SK-N-SH (cell line): ENCODE measurements at places on chromosomes 1 and 21. TPM values are rescaled to one million over a fixed set of nuclear protein-coding genes. Genes with fewer than 3 reads are reported as not detected.

Gene SYPL2
- polyA plus RNA-seq, result 0.03 and 0.05 TPM in 2 replicates

Gene KRTAP19-3
- polyA plus RNA-seq, result not detected in 2 replicates

Gene IVL
- 0.64 and 0.86 TPM in 2 replicates for polyA plus RNA-seq

Gene ITLN2
- not detected in 2 replicates for polyA plus RNA-seq

Gene H3-3A
- polyA plus RNA-seq, result 315 and 370 TPM in 2 replicates

DNA sequence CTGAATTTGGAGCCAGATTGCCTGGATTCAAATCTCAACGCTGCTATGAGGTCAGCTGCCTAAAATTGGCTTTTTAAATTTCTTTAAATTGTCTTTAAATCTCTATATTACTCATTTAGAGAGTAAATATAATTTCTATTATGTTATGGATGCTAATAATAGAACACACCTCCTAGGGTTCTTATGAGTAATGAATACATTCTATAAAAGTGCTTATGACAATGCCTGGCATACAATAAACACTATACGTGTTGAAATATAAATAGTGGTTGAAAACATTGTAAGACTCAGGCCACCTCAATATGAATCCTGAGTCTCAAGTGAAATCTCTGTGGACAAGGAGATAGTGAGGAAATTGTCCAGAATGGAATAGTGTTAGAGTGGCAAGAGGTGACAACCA, 31.0 kb upstream of the PHGDH start:
- DNase-seq, result no peak

- DNase-seq, result peak; percentile 58
Observed at GRCh38 chr1:222711319-222712252, 705 bp downstream of the AIDA start.

DNA sequence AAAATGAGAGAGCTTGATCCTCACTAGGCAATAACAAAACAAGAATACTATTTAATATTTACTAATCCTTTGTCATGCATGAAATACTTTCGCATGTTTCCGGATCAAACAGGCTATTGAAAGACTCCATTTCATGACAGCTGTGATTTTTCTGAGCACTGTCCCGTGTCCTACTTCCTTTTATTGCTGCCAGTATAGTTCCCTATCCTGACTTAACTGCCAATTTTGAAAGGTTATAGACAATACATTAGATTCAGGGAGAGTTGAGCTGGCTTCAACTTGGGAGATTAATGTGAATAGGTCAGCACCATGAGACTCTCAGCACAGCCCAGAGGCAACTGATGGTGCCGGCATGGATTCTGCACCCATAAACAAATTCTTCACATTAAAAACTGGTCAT, 225.8 kb downstream of the VAV3 start:
- DNase-seq, result no peak

DNA sequence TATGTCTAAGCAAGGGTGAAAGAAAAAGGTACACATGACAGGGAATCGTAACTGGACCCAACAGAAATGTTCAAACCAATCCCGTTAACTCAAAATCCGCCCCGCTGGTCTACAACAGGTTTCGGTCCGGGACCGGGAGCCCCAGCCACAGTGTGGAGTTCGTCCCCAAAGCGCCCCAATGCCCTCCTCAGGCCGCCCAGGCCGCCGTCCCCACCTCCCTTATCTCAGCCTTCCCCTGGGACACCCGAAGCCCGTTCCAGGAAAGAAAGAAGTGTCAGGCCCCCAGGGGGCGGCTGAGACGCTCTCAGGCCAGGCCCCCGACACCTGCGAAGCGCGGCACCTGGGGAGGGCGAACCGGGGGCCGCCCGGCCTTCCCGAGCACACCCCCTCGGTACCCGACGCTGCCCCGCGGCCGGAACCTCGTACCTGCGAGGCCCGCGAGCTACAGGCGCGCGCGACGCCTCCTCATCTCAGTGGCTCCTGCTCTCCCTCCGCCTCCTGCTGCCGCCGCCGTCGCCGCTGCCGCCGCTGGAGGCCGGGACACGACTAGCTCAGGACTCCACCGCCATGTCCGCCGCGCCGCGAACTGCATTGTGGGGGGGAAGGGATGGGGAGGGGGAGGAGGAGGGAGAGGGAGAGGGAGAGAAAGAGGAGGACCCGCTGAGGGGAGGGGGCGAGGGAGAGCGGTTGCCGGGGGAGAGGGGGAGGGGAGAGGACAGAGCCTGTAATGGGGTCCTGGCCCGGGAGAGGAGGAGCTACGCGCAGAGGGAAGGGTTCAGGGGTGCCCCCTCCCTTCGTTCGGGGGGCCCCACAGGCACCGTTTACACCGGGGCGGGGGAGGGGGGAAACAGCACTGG, at the start of gene TUT4:
Gene TUT4 (minus strand): TSS at position 588 of the 857 bp plus-strand sequence. CDS start 26,812 bp downstream, outside the sequence.
- peak; percentile 91 for DNase-seq

- DNase-seq, result peak; percentile 74
Observed at GRCh38 chr21:38806153-38806941, 618 bp downstream of the ETS2 start.

DNA sequence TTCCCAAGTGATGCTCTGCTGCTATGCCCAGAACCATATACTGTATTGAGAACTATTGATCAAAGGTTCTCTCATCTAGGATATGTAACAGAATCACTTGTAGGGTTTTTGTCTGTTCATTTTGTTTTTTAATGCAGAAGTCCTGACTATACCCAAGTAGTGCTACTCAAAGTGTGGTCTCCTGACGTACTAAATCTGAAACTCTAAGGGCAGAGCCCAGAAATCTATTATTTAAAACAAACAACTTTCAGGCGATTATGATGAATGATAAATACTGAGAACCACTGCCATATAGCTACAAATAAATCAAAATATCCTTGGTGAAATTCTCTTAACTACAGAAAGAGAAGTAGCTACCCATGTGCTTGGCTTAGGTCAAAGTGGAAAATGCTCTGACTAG, 10.1 kb downstream of the ZZZ3 start:
- DNase-seq, result no peak

DNA sequence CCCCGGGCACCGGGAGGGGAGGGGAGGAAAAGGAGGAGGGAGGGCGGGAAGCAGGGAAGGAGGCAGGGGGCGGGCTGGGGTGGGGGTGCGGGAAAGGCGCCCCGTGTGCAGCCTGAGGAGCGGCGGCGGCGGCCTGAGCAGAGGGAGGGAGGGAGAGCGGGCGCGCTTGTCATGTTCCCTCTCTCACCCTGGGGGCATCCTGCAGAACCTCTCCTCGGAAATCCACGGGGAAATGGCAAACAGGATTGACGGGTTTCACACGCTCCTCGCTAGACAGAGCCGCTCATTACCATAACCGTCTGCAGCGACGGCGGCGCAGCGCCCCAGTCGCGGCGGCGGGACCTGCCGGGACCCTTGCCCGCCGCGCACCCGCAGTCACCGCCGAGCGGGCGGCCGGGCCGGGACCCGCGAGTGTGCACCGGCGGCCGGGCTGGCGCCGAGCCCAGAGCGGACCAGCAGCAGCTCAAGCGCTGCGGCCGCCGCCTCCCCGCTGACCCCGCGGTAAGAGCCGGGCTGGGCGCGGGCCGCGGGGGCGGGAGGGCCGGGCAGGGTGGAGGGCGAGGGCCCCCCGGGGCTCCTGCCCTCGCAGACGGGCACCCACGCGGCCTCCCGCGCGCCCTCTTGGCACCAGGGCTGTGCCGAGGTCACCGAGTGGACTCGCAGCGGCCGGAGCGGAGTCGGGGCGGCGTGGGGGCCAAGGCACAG, at the start of gene SERTAD4:
Gene SERTAD4 (plus strand): TSS at position 286 of the 705 bp plus-strand sequence. CDS start 5,165 bp downstream, outside the sequence.
- peak; percentile 88 for DNase-seq

DNA sequence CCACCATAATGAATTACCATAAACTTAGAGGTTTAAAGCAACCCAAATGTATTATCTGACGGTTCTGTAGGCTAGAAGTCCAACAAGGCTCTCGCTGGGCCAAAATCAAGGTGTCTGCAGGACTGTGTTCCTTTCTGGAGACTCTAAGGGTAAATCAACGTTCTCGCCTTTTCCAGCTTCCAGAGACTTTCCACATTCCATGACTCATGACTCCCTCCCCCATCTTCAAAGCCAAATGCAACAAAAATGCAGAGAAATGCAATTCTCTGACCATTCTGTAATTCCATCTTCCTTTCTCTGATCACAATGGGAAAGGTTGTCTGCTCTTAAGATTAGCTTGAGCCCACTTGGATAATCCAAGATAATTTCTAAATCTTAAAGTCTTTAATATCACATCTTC, 287.1 kb downstream of the LTN1 start:
- DNase-seq, result no peak

DNA sequence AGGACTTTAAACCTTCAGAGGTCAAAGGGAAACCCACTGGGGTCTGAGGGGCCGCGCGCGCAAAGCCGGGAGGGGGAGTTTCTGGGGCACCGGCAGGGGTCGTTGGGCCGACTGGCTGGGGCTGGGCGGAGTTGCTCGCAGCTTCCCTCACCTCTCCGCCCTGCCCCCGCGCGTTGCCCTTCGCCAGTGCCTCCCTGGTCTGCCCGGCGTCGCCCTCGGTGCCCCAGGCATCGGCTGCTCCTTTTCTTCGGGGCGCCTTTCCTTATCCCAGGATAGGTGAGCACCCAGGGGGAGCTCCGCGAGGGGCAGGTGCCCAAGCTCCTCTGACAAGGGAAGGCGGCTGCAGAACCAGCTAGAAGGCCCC, 390 bp upstream of the NGF start:
- no peak for DNase-seq
